DMS153 (cell line): ENCODE measurements at places on chromosomes 6 and 20.

DNA sequence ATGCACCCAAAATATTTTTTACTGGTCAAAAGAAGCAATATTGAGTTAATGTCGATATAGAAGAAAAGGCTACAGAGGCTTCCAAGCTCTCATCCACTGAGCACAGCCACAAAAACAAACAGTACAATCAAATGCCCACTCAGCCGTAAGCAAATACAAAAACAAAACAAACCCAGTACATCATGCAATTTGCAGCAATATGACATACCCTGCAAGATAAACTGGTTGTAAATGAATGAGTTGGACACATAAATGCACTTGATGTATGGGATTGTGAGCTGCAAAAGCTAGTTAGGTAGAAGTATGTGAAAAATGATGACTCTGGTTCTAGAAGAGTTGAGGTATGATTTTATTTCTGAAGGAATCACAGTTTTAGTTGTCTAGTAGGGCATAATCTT is 83.9 kb downstream of the SESN1 start:
- peak; percentile 47 for DNase-seq

DNA sequence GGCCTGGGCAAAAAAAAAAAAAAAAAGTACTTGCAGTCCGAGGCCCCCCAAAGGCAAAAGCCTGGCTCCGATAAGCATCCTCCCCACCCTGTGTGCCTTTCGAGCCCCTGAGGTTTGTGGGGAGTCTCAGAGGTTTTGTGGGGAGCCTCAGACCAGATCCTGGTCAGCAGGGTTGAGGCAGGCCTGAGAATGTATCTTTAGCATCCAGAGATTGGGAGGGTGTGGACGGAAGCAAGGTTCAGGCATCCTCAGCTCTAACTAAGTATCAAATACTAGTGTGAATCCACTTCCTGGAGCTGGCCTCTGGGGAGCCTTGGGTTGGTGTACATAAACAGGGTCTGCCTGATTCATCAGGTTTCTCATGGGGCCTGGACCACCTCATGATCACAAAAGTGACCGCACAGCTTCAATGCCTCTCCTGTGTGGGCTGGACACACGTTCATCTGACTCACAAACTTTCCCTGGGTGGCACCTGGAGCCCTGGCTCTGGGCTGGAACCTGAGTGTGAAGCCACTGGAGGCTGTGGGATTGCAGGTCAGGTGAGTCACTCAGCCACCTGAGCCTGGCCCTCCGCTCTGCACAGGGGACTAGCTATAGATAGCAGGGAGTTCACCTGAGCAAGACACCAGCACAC is 24.4 kb downstream of the PCMTD2 start:
- DNase-seq = no peak

DNA sequence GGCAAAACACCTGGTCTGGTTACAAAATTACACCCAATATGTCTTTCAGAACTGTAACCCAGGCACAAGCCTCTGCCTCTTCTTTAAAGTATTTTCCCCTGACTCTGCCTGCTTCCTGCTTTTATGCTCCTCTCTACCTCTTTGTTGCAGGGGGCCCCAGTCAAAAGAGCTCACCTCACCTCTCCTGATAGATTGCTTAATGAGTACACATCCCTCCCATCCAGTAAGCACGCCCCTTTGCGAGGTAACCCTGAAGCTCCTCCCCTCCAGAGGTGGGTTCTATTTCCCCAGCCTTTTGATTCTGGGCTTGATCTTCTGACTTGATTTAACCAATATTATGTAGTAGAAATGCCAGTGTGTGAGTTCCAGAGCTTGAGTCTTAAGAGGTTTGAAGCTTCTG is 56.6 kb upstream of the EYA2 start:
- no peak for DNase-seq

DNA sequence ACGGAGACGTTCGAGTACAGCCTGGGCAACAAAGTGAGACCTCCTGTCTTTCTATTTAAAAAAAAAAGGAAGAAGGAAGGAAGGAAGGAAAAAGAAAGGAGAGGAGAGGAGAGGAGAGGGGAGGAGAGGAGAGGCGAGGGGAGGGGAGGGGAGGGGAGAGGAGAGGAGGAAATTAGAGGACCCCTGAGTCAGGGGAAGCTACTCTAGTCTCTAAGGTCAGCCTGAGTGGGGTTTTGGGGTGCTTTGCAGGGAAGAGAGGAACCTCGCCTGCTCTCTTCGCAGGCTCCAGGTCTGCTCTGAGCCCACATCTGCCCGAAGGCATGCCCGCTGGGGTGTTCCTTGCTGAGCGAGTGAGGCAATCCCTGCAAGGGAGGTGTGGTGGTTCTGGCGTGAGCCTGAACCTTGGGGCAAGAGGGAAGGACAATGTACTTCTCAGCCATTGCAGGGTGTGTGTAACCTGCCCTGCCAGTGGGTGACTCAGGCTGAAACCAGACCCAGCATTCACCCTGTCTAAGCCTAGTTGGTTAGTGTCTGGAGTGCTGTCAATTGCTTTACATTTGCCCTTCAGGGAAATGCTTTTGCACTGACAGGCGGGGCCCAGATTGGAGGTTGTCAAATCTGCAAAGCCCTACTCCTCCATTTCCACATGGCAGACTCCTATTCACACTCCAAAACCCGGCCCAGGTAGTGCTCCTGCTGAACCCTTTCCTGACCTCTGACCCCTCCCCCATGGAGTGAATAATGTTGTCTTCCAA is 15.3 kb upstream of the MMP9 start:
- DNase-seq = no peak

DNA sequence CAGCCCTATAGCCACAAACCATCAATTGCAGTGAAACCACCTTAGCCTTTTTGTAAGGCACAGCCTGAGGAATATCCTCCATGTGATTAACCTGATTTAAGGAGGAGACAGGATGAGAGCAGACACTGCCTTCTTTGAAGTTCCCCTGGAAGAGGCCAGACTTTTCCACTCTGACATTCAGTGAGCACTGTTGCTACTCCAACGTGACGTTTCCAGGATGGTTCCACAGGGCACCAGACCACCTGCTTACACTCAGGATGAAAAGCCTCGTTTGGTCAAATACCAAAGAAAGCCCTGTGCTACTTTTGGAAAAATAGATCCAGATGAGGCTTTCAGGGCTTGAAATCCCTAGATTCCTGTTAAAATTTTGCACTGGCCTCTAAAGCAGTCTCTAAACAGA is 1102.1 kb upstream of the FLRT3 start:
- no peak for DNase-seq

GRCh38 chr6:30334075-30334783 is 7.5 kb downstream of the TRIM39 start:
- DNase-seq = no peak

GRCh38 chr20:48682529-48683363 is 145.1 kb downstream of the PREX1 start:
- peak; percentile 92 for DNase-seq

DNA sequence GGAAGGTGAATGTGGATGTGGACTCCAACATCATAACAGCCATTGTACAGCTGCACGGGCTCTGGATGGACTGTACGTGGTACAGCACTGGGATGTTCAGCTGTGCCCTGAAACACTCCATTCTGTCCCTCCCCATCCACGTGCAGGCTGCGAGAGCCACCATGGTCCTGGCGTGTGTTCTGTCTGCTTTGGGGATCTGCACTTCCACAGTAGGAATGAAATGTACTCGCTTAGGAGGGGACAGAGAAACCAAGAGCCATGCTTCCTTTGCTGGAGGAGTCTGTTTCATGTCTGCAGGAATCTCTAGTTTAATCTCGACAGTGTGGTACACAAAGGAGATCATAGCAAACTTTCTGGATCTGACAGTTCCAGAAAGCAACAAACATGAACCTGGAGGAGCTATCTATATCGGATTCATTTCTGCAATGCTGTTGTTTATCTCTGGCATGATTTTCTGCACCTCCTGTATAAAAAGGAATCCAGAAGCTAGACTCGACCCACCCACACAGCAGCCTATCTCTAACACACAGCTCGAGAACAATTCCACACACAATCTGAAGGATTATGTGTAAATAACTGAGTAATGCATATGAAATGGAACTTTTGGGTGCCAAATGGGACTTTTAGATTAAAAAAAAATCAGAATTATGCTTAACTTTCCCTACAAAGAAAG is 12.1 kb downstream of the CLDN20 start:
- DNase-seq = no peak

DNA sequence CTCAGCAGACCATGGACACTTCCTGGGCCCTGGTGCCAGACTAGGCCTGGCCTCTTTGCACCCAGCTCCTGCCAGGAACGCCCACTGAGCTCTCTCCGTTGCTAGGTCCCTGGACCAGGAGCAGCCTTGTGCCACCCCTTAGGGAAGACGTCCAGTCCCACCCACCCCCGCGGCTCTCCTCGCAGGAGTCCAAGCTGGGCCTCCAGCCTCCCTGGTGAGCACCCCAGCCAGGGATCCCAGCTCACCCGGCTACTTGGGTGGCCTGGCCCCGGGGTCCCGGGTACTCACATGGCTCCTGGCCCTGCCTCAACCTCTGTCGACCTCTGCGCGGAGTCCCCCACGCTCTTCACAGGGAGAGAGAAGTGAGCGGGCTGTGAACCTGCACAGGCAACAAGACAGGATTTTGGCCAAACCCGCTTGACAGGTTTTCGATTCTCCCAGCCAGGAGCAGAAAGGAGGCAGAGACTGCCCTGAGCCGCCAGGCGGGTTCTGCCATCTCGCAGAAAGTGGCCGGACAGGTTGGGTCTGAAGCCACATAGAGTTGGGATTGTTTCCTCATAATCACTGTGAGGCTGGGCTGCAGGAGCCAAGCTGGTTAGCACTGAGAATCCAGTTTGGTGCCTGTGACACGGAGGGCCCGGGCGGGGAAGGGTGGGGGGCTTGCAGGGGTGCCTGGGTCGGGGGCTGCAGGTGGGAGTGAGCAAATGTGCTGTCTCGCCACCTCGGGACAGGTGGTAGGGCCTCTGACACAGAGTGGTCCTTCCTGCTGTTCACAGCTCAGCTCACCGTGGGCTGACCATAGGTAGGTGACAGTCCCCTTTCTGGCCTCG is at the start of gene RBBP8NL:
Gene RBBP8NL, minus strand, starts transcription at position 368 of the 830 bp plus-strand sequence. CDS start 7,892 bp downstream, outside the sequence.
- peak; percentile 90 for DNase-seq

GRCh38 chr6:10511477-10511876 is 9.7 kb upstream of the GCNT2 start:
- no peak for DNase-seq

DNA sequence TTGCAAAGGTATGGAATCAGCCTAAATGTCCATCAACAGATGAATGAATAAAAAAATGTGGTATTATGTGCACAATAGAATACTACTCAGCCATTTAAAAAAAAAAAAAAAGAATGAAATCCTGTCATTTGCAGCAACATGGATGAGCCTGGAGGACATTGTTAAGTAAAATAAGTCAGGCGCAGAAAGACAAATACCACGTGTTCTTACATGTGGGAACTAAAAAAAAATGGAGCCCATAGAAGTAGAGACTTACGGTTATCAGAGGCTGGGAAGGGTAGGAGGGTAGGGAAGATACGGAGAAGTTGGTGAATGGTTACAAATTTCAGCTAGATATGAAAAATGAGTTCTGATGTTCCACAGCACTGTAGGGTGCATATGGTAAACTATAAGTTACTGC is 97.2 kb upstream of the SIRPG start:
- no peak for DNase-seq

- DNase-seq = no peak
Measured at GRCh38 chr6:158715330-158716311, 65.8 kb downstream of the SYTL3 start.

- DNase-seq = no peak
Measured at GRCh38 chr20:24828992-24829648, 119.9 kb upstream of the CST7 start.

DNA sequence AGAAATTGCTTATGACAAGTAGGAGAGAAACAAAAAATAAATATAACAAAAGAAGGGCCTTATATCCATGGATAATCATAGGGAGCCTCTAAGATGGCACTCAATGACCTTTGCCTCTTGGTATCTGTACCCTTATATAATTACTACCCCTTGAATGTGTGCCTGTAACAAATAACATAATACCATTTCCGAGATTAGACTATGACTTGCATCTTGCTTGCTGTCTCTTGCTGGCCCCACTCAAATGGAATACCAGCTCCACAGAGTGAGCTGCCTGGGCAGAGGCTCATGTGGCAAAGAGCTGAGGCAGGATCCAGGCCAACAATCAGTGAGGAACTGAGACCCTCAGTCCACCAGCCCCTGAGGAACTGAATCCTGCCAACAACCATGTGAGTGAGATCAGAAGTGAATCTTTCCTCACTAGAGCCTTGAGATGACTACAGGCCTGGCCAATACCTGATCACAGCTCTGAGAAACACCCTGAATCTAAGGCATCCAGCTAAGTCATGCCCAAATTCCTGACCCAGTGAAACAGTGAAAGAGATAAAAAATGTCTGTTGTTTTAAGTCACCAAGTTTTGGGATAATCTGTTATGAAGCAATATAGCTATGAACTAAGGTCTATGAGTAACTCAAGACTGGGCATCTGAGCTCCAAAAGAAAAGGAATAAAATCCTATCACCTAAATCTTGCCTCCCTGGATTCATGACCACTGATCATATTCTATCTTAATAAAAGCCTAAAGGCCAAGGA is 5.5 kb downstream of the KATNA1 start:
- no peak for DNase-seq

DNA sequence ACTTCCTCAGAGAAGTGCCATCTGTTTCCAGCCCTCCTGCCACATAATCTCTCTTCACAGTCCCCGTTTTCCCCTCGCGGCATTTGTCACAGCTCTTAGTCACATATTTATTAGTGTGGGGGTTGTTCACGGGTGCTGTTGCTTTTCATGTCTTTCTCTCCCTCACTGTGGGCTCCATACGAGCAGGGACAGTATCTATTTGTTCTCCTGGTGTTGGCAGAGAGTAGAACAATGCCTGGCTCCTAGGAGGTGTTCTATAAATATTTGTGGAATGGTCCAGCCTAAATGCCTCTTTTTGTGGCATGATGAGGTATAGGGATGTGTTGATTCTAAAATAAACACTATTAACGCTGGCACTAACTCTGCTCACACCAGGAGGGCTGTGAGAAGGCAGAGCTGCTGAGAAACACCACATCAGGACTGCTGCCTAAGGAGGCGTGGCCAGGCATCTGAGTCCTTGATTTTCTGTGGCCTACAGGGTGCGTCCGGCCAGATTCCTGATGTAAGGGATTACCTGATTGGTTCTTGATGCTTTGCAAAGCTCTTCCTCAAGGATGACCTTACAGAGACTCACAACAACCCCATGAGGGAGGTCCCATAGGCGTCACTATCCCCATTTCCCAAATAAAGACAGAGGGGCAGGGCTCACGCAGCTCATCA is 219.8 kb upstream of the ARID1B start:
- peak; percentile 96 for DNase-seq

GRCh38 chr6:10315034-10315433 is 99.8 kb downstream of the TFAP2A start:
- DNase-seq = no peak

- DNase-seq = no peak
Measured at GRCh38 chr20:18624948-18625347, 37.1 kb downstream of the DTD1 start.

GRCh38 chr6:25181923-25182322 is 97.3 kb upstream of the CARMIL1 start:
- DNase-seq = no peak

DNA sequence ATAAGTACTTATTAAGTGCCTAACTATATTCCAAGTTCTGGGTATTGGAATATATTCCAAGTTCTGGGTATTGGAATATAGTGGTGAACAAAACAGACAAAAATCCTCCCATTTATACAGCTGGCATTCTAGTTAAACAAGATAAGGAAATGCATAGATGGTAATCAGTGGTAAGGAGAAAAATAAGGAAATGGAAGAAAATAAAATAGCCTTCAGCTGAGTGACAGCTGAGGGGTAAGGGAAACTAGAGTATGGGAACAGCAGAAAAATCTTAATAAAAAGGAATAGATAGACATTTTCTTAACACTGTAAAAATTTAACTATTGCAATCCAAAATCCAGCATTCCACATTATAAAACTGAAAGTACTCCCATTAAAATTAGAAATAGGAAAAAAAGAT is 17.2 kb upstream of the WFDC10A start:
- DNase-seq = no peak
